ENCODE measurements at places on chromosomes 7 and 10.

DNA sequence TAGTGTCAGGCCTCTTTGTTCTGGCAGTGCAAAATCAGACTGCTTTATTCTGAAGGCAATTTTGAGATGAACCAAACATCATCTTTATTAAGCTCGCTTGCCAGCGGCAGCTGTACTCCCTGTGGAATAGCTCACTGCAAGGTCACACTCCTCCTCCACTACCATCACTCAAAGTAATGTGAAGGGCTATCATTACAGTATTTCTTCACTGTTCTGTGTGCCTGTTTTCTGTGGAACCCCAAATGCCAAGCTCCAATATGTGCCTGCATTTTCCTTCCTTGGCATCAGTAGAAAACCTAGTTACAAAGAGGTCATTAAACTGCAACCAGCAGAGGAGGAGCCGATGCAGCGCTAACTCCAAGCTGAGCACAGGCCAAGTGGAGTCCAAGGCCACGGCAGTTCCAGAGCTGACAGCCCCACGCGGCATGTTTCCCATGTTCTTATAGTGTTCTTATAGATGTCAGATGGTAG lies 21.4 kb downstream of the BCCIP start:
- DNase-seq = no peak

GRCh38 chr7:41867639-41868280 lies 164.9 kb upstream of the INHBA start:
- no peak for DNase-seq

GRCh38 chr10:89201345-89202032 lies 5.6 kb downstream of the CH25H start:
- peak; percentile 33 for DNase-seq

DNA sequence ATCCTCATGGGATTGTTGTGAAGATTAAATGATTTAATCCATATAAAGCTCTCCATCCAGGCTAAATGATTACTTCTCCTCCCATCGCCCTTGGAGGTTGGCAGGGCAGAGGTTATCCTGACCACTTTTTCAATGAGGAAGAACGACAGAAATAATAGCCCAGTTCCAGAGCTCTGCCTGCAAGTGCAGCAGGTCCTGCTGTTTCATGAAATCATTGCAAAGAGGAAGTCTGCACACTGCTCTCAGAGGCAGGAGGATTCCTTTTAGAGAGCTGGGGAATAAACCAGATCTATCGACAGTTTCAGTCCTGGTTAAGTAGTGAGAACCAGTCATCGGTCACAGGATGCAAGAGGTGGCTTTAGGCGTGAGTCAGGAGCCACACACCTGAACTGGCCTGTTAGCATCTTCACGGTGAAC lies 25.0 kb upstream of the CDH23 start:
- DNase-seq = no peak

- DNase-seq = peak; percentile 47
These were observed 2.6 kb downstream of the ABI1 start for GRCh38 chr10:26857991-26858706.

DNA sequence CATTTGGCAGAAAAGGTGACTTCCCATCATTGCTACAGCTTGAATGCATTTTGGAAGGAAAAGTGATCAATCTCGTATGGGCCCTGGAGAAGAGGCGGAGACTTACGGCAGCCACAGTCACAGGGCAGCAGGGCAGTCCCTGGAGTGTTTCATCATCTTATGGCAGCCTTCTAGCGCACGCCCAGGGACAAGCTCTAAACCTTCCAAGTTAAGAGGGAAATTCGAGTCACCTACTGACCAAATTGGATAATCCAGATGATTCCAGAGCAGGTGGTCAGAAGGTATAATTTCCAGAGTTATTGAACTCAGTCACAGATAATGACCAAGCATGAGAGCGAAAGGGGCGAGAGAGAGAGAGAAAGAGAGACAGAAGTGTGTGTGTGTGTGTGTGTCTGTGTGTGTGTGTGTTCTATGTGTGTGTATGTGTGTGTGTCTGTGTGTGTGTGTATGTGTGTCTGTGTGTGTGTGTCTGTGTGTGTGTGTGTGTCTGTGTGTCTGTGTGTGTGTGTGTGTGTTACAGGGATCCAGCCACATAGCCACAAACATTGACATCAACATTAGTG lies 123.7 kb upstream of the ADAM12 start:
- DNase-seq = no peak

DNA sequence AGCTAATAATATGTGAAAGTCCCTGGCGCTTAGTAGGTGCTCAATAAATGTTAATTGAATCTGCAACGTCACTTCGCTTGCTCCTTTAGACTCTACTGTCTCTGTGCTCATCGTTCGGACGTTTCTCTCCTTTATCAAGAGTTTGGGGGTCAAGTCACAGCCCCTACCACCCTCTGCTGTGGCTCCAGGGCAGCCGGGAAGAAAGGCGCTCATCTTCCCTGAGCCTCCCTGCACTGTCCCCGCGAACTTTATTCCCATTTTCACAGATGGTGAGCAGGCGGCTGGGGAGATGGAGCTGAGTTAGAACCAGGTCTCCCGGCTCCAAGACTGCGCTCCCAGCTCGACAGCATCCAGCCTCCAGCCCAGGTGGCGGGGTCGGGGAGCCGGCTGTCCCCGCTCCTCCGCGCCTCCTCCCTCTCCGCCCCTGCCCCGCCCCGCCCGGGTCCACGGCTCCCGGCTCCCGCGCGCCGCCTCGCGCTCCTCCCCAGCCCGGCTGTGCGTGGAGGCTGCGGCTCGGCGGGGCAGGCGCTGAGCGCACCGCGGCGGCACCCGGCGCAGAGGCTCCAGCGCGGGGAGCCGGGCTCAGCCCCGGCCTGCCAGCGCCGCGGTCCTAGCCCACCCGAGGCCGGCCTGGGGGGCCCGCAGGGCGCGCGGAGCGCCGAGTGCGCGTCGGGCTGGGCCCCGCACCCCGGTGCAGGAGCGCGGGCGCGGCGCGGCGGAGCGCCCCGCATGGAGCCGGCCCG lies at the start of gene CLEC2L:
CLEC2L (plus strand) TSS at position 487 of the 743 bp plus-strand sequence; CDS start at position 730, 243 bp downstream.
- no peak for DNase-seq

DNA sequence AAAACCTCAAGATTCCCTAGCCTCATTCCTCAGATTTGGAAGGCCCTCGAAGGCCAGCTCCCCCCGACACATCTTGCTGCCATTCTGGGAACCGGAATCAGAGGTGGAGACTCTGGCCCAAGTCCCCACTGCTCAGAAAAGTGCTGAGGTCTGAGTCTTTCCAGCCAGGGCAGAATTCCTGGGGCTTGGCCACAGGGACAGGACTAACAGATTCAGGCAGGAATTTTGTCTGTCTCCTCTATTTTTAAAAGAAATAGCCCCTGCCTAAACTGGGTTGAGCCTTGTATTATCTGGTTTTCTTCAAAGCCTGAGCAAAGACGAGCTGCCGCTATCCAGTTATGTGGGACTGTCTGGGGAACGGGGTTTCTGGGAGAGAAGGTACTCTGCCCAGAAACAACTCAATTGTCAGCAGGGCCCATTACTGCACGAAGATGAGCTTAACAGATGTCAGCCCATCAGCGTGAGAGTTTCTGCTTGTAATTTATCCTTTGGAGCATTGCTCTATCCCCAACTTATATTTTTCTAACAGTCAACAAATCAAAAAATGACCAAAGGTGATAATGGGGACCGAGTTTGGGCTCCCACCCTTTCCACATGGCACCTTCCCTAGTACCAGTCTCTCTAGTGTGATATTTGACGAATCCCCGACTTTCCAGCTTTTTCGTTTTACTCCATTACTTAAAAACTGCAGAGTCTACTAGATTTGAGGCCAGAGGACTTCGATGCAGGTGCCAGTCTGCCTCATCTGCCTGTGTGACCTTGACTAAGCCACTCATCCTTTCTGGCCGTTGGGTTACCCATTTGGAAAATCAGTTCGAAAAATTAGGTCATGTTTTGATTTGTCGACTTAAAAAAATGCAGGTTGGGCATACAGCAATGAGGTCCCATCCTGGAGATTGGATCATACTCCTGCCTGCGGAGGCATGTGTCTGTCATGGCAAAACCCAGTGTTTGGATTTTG lies 110.9 kb downstream of the WDR11 start:
- no peak for DNase-seq

GRCh38 chr10:110664483-110665420 lies 20.6 kb downstream of the RBM20 start:
- DNase-seq = peak; percentile 91

GRCh38 chr10:95485056-95485844 lies 75.9 kb downstream of the SORBS1 start:
- no peak for DNase-seq

DNA sequence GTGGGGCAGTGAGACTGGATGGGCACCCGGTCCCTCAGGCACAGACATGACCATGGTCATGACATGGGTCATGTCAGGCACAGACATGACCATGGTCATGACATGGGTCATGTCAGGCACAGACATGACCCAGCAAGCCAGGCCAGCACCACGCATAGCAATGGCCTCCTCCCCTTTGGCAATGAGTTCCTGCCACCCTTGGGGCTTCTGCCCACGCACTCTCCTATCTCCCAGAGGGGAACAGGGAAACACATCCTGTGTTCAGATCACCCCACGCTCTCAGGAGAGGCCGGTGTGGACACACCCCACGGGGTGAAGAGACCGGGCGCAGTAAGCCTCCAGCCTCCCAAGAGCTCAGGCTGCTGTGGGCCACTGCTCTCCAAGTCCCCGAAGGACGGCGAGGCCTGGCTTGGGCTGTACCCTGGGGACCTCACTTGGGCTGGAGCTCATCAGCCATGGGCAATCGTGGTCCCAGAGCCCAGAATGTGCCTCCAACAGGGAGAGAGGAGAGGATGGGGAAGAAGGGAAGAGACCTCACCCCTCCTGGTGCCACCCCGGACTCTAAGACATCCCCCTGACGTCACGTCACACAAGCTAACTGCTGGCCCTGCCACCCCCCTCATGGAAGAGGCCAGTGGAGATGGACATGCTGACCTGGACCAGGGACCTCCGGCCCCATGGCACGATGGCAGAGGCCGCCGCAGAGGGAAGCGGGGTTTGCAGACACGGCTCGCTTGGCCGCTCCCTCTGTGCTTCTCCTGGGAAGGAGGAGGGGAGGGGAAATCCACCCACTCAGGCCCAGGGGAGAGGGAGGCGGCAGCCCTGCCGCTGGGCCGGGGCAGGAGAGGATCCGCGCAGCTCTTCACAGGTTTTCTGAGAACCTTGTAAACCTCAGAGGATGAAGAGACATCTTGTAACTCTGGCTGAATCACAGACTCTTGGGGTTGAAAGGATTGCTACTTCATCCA lies 269.6 kb downstream of the ELFN1 start:
- DNase-seq = no peak

- DNase-seq = no peak
These were observed 465.5 kb downstream of the PHTF2 start for GRCh38 chr7:78264105-78264504.

- no peak for DNase-seq
These were observed 36.5 kb downstream of the NPS start for GRCh38 chr10:127585519-127586023.

DNA sequence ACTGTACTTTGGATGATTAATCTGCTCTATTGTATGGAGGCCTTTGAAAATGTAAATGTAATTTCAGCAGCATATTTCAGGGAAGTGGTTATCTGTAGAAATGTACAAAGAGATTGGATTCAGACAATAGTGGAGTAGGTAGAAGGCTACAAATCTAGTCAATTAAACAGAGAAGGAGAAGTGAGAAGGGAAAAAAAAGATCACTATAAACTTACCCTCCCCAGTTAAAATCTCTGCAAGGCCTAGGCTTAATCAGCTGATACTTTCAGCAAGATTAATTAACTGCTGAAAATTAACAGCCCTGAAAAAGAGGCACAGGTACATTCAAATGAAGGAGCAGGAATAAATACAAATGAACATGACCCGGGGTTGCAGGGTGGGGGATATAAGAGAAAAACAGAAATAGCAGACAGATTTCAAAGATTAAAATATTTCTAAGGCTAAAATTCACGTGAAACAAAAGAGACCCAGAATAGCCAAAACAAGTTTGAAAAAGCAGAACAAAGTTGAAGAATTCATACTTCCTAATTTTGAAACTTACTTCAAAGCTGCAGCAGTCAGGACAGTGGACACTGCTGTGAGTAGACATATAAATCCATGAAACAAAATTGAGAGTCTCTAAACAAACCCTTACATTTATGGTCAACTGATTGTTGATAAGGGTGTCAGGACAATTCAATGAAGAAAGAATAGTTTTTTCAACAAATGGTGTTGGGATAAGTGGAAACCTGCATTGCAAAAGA lies 96.0 kb downstream of the NRCAM start:
- no peak for DNase-seq

DNA sequence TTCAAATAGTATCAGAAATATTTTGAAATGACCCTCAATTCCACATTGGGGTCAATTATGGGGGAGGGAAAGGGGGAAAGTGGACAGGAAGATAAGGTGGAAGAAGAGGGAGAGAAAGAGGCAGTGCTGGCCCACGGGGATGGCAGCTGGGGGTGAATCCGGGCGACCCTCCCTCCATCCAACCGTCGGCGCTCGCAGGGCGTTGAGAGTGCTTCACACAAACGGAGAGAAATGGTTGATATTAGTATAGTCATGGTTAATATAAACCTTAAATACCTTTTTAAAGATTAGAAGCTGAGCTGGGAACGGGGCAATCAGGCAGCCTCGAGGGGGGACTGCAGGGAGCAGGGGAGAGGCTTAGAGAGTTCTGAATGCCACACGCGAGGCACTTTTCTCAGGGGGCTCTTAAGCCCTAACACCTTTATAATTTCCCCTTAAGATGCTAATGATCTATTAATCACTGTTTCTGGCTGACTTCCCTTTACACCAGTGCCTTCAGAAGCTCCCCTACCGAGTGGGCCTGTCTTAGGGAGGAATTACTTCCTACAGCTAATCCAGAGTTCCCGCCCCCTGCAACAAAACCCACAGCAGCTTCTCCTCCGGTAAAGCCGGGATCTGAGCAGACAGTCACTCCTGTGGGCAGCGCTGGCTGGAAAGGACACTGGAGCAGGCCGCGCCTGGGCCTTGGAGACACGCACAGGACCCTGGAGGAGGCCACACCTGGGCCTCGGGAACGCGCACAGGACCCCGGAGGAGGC lies 39.5 kb downstream of the PRKAG2 start:
- DNase-seq = no peak

DNA sequence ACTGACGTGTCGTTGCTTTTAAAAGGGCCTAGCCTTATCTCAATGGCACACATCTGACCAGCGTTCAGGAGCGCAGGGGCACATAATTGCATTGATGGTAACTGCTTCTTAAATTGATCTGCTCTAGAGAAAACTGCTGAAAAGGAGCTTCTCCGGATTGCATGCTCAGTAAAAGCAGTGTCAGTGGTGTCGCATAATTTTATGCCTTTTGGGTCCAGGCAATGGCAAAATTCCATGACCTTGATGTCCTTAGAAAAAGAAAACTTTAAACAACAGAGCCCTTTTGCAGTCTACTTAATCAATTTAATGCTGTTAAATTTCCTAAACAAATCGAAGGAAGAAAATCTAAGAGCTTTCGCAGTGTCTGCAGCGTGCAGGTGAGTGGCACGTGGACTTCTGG lies 75.7 kb downstream of the PTPRE start:
- DNase-seq = no peak

GRCh38 chr7:3578399-3578798 lies 277.3 kb downstream of the SDK1 start:
- no peak for DNase-seq

GRCh38 chr7:27875061-27875460 lies 135.1 kb downstream of the TAX1BP1 start:
- no peak for DNase-seq

Data from fibroblast of skin of back (primary cell).